ENCODE measurements at places on chromosomes 7 and 10. TPM values are rescaled to one million over a fixed set of nuclear protein-coding genes. Genes with fewer than 3 reads are reported as not detected.
A peak's percentile ranks its signal among the peaks of the same experiment; 100 is the strongest.

Gene SPRN
- 0.48 TPM for total RNA-seq

Gene LIPF
- total RNA-seq = not detected

Gene HMX2
- total RNA-seq = not detected

Gene MKX
- not detected for total RNA-seq

Gene TAS2R3
- 1.8 TPM for total RNA-seq

Gene SPDYE6
- total RNA-seq = not detected

Gene WDR86
- total RNA-seq = 29.8 TPM

Gene BTBD16
- total RNA-seq = not detected

Gene PNLIPRP2
- not detected for total RNA-seq

Gene FFAR4
- total RNA-seq = not detected

Gene AKR1B1
- 202 TPM for total RNA-seq

Gene SPDYE2
- not detected for total RNA-seq

Gene TIMM23
- 72.0 TPM for total RNA-seq

- no peak for DNase-seq
Measured at GRCh38 chr7:51234139-51234538, 82.5 kb downstream of the COBL start.

GRCh38 chr10:58373442-58373827, 11.8 kb upstream of the TFAM start:
- no peak for DNase-seq

DNA sequence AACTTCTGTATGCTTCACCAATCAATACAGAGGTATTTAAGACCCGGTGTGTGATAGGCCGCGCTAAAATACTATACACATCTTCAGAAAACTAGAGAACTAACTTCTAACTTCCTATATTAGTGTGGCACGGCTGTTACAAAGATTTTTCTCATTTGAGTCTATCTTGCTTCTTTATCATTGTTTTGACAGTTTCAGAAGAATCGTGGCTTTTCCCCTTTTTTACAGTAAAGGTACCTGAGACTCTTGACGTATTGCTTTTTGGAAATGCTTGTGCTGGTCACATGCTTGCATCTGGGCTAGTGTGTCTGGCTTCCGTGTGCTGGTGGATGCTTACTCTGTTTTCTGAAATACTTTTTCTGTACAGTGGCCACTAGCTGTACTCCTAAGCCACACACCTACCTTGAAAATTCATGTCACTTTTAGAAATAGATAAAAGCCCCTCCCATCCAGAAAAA, 12.7 kb downstream of the IKZF1 start:
- no peak for DNase-seq

DNA sequence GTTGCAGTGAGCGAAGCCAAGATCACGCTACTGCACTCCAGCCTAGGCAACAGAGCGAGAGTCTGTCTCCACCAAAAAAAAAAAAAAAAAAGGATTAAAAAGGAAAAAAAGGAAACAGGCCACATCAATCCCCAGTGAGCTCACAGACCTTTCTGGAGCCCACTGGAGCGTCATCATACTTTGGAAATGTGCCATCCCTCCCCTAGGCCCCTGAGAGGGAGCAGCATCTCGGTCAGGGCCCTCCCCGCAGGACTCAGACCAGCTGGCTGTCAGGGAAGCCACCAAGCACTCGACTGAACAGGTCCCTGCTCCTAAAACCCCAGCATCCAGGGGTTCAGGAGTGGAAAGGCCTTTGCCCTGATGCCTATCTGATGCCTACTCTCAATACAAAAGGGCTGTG, 97.9 kb upstream of the SH2B2 start:
- DNase-seq = no peak

GRCh38 chr10:62561151-62561550, 187.0 kb downstream of the ZNF365 start:
- DNase-seq = no peak

DNA sequence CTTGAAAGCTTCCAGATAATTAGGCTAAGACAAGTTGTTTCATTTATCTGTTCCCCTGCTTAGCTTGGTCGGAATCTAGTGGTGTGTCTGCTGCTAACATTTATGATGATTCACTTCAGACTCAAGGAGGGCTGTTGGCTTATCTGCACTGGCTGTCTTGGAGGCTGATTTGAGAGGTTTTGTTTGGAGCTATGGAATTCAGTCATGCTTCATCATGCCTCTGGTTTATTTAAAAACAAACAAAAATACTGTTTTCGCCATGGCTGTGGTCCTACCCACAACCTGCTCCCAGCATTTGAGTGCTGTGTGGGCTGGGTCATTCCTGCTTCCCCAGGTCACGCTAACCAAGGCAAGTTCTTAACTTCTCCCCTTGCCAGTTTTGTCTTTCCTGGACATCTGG, 11.7 kb upstream of the ARPC1B start:
- no peak for DNase-seq

DNA sequence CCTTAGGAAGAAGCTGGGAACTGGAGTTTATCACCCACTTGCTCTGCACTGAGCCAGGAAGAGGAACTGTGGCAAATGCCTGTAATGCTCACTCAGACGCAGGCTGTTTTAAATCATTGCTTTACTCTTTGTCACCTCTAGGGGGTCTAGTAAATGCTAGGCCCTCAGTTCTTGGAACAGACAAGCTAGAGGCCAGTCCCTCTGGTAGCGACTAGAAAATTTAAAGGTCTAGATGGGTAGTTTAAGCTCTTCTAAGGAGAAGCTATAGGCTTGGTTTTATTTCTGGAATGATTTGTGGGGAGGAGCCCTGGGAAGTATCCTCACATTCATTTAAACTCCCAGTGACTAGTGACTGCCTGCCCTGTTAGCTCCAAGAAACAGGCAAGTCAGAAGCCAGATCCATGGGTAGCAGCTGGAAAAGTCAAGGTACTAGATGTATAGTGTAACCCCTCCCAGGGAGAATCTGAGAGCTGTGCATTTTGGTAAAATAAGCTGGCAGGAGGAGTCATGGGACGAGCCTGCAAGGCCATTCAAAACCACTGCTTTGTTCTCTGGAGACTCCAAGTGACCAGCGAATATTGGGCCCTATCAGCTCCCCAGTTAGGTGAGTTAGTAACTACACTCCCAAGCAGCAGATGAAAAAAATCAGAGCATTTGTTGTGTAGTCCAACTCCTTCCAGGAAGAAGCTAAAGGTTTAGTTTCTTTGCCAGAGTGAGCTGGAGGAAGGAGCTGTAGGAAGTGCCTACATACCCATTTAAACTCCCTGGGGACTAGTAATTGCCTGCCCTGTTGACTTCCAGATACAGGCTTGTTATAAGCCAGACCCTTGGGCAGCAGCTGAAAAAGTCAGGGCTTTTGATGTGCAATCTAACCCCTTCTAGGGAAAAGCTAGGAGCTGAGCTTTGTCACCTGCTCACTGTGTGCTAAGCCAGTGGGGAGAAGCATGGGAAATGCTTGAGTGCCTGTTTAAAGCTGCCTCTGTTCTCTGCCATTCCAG, 68.9 kb downstream of the DYNC1I1 start:
- no peak for DNase-seq

DNA sequence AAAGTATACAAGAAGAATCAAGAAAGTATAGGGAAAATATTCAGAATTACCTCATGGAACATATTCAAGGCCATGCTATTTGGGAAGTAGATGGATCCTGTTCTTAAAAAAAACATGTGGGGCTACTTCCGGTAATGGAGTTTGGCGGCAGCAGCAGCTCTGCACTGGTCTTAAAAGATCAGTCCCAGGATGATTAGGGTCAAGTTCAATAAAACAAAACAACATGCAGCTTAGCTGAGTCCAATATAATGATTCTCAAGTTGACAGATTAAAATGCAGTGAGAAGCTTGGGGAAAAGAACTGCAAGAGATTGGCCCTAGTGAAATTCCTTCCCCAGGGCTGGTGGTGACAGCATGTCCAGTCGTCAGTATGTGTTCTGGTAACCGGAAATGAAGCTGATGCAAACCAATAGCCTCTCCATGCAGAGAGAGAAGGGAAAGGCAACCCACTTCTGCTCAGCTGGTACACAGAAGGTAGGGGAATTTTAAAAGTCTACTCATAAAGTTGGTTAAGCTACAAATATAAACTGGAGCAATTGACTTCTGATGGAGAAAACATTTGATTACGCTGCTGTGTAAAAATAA, 305.1 kb upstream of the IMMP2L start:
- no peak for DNase-seq

- no peak for DNase-seq
Measured at GRCh38 chr7:104980841-104981671, 32.9 kb upstream of the KMT2E start.

GRCh38 chr10:7544203-7544602, 122.6 kb downstream of the ITIH5 start:
- DNase-seq = no peak

GRCh38 chr10:79071396-79071923, 2.7 kb downstream of the ZMIZ1 start:
- peak; percentile 29 for DNase-seq

DNA sequence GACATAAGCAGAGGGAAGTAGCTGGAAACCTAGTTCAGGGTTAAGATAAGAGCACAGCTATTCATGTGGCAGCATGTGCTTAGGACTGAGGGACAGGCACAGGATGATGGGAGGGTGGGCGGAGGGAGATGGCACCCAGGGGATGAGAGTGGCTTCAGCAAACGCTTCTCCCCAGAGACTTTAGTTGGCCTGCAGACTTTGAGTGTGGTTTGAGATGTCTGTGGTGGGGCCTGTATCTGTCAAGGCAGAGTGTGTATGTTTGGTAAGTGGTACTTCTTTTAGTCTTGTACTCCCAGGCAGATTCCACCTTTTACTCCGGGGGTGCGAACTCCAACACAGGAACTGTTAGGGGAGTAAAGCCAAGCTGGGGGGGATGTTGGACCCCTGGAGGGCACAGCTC, 88.9 kb downstream of the WDFY4 start:
- no peak for DNase-seq

DNA sequence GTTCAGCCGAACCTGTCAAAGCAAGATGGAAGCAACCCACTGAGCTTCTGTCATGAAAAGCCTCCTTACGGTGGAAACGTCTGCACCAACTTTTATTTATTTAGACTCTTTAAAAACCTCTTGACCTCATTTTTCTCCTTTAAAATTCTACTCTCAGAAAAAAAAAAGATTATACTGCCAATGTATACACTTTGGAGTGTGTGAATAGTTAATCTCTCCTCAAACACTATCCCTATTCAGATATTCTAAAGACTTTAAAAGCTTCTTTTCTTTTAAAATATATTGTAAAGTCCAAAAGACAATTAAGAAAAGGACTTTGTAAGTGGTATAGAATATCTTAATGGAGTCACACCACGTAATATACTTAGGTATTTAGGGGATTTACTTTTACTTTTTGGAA, 335.2 kb upstream of the SEMA3D start:
- DNase-seq = no peak

DNA sequence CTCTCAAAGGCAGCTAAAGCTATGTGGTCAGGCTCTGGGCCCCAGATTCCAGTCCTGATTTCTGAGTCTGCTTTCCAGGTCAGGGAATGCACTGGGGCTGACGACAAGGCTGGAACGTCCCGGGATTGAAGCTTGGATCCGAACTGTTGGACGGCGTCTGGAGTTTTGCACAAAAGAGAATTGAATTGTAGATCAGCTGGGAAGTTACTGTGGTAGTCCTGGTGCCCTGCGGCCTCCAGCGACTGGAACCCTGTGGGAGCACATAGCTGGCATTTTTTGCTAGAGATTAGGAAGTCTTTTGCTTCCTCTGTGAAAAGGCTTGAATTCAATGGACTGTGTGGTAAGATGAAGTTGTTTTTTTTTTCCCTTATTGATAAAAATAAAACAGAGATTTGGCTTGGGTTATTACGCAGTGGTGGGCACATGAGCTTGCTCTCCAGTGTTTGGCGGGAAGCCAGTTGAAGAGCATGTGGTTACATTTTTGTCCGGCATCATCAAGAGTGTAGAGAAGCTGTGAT, at the start of gene HK1:
Gene HK1 (plus strand): TSS at position 51 of the 518 bp plus-strand sequence.
- no peak for DNase-seq

DNA sequence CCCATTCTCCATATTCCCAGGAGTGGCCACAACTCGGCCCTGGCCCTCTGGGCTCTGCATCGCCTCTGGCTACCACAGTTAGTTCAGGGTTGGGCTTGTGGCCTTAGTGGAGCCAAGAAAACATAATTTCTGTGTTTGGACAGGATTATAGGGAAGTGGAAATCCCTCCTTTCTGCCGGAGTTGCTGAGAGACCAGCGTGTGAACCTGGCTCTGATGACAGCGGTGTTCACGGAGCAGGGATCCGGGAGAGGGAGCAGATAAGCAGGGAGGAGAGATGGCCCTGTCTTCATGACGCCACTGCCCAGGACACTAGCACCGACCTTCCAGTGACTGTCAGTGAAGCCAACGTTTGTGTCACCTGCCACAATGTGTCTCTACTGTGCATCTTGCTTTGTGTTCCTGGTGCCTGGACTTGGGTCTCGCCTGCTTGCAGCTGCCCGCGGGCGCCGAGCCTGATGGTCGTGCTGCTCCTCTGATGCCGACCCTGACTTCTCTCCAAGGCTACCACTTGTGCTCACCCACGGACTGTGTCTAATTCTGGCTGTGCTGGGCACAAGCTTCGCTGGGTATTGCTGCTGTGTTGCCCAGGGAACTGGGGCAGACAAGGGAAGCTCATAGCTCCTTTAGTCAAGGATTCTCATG, 67.0 kb upstream of the VIPR2 start:
- no peak for DNase-seq

- no peak for DNase-seq
Measured at GRCh38 chr10:128880159-128880725, 586.8 kb upstream of the MGMT start.

DNA sequence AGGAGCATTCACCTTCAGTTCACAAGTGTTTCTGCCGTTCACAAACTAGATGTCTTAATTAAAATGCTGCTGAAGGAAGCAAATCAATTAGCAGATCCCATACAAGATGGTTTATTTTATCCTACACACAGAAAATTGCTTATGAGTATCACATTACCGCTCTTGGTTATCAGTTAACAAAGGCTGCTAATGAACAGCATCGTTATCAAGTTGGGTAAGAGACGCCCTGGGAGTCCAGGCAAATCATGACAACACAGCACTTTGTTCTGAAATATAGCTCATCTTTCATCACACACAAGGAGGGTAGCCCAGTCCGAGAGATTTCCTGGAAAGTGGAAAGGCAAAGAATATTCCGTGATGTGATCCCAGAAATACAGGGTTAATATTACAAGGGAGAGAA, 20.8 kb upstream of the FAM170B start:
- DNase-seq = no peak

- no peak for DNase-seq
Measured at GRCh38 chr7:36630112-36630650, 94.1 kb downstream of the AOAH start.

GRCh38 chr7:5580714-5581395, 157.2 kb upstream of the TNRC18 start:
- no peak for DNase-seq

DNA sequence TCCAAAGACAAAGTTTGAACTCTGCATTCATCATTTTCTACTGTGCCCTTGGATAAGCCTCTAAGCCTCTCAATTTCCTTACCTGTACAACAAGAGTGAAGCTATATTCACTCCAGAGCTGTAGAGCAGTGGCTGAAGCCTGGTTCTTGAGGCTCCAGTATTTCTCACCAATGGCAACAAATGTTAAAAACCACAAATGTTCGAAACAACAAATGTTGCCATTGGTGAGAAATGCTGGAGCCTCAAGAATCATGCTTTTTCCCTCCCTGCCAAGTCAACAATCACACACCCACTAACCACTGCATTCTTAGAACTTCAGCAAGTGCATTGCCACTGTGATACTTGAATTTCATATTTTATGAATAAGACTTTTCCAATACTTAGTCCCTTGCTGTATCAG, 237.9 kb downstream of the TMEM26 start:
- DNase-seq = no peak

Measured in neural crest cell (in vitro differentiated cells).